NCI-H524 (cell line): ENCODE measurements at places on chromosomes 11 and 22.

DNA sequence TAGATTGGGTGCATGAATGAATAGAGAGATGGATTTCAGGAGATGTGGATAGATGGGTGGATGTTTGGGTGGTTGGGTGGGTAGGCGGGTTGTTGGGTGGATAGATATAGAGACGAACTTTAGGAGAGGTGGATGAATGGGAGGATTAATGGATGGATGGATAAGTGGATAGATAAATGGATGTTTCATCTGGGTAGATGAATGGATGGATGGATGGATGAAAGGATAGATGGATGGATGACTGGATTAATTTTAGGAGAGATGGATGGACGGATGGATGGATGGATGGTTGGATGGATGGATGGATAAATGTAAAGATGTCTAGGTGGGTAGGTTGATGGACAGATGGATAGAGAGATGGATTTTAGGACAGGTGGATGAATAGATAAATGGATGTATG lies 511.3 kb downstream of the MIAT start:
- no peak for DNase-seq

DNA sequence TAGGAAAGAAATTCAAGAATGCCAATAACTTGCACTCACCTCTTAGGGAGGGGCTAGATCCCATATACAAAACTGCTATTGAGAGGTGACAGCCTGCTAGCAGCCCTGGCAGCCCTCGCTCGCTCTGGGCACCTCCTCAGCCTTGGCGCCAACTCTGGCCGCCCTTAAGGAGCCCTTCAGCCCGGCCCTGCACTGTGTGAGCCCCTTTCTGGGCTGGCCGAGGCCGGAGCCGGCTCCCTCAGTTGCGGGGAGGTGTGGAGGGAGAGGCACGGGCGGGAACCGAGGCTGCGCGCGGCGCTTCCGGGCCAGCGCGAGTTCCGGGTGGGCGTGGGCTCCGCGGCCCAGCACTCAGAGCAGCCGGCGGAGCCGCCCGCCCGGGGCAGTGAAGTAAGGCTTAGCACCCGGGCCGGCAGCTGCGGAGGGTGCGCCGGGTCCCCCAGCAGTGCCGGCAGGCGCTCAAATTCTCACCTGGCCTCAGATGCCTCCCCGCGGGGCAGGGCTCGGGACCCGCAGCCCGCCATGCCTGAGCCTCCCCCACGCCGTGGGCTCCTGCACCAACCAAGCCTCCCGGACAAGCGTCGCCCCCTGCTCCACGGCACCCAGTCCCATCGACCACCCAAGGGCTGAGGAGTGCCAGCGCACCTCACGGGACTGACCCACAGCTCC lies 329.9 kb downstream of the FAM181B start:
- DNase-seq: no peak

GRCh38 chr11:120151536-120151935 lies 13.6 kb upstream of the TRIM29 start:
- DNase-seq: no peak

- DNase-seq: no peak
Observed at GRCh38 chr22:30871391-30872284, 96.9 kb downstream of the MORC2 start.

- no peak for DNase-seq
Observed at GRCh38 chr11:127059750-127060149, 59.2 kb upstream of the KIRREL3 start.
